Activated T-cell treated with anti-CD3 and anti-CD28 coated beads, Interleukin-2, amount 50 U/mL, for 24 hours (primary cell): ENCODE measurements at places on chromosomes 1 and 21.

- DNase-seq, result peak; percentile 61
These were observed 667 bp downstream of the TMEM50B start for GRCh38 chr21:33478935-33479678.

- no peak for DNase-seq
These were observed 67.4 kb upstream of the CNIH3 start for GRCh38 chr1:224548676-224549075.

GRCh38 chr1:10213186-10213705 is 2.9 kb downstream of the KIF1B start:
- no peak for DNase-seq

DNA sequence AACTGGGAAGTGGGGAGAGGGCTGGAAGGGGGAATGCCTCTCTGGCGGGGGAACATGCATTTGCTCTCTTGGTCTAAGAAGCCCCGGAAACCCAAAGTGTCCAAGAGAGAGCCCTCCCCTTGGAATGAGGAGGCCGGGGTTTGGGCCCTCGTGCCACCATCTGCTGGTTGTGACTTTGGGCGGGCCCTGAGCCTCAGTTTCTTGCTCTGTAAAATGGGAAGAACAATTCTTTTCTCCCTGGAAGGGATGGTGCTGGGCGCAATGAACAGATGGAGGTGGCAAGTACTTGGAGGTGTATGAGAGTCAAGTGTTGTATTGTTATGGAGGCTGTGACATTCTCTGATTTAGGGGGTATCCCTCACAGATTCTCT is 69.9 kb upstream of the TARDBP start:
- DNase-seq, result no peak

DNA sequence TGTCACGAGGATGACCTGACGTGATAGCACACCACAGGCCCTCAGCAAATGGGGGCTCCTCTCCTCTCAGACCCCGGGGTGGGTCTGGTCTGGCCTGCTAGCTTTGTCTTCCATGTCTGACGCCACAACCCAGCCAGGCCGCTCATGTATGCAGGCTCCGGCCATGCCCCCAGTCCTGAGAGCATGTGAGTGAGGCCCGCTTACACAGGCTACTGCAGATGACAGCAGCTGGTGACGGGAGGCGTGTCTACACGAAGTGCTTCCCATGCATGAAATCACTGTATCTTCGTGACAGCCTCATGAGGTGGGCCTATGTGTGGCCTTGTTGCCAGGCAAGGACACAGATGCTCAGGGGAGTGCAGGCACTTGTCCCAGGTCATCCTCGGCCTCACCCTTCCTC is 16.4 kb downstream of the WNT4 start:
- no peak for DNase-seq

DNA sequence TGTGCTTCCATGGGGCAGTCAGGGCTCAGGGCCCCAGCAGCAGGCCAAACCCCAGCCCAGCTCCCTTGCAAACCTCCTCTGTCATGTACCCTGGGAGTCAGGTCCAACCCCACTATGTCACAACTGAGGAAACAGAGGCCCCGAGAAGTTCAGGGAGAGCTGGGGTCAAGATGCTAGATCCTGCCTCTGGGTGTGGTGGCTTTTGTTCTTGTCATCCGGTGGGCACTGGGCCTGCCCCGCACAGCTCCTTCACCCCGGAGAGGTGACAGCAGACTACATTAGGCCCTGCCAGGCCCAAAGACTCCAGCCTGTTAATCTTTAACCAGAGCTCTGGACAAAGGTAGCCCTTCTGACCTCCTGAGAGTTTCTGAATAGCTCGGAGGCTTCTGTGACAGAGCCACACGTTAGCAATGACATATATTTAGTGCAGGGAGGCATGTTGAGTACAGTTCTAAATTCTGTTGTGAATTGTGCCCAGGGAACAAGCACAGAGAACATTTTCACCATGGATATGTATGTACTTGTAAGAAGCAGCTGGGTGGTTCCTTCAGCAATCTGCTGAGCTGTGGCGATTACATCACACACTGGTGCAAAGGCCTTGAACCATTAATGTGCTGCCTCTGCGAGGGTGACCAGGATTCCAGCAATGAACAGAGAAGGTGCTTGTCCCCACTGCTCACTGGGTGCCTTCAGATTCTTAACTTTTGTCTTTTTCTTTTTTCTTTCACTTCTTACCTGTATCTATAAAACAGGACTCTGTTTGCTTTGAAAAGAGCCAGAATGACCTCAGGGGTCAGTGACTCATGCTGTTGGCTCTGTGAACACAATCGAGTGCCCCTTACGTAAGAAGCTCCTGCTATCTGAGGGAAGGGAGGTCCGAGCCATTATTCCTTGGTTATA is 102.8 kb downstream of the RHOU start:
- DNase-seq, result no peak

DNA sequence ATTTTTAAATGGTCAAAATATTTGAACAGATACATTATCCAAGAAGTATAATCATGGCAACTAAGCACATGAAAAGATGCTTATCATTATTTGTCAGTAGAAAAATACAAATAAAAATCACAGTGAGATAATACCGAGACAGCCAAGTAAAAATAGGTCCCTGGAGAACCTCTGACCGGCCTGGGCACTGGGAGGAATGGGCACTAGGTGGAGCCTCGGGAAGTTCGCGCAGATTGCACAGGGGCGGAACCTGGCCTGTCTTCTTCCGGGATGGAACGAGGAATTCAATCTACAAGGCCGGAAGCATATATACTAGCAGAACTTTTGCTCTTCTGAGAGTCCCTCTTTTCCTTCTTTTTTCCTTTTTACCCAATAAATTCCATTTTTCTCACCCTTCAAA is 148.5 kb upstream of the CHRM3 start:
- no peak for DNase-seq

DNA sequence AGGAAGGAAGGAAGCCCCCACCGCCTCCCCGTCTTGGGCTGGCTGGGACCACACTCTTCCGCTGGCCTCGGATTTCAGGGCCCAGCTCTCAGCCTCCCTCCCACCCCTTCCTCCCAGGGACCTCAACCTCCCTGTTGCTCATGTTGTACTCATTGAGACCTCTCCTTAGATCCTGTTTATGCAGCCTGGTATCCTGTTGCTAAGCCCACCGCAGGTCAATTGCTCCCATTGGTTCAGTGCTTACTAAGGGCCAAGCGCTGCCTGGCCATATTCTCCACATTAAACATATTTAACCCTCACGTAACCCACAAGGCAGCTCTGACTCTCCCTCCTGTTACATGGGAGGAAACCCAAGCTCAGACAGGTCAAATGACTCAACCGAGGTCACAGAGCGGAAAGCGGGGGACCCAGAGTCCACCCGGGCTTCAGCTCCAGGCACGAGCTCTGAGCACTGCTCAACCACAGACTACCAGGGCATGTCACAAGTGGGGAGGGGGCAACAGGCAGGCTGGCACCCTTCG is 23.2 kb upstream of the H6PD start:
- no peak for DNase-seq

- DNase-seq, result no peak
These were observed 543.3 kb downstream of the DPYD start for GRCh38 chr1:97377432-97378034.

DNA sequence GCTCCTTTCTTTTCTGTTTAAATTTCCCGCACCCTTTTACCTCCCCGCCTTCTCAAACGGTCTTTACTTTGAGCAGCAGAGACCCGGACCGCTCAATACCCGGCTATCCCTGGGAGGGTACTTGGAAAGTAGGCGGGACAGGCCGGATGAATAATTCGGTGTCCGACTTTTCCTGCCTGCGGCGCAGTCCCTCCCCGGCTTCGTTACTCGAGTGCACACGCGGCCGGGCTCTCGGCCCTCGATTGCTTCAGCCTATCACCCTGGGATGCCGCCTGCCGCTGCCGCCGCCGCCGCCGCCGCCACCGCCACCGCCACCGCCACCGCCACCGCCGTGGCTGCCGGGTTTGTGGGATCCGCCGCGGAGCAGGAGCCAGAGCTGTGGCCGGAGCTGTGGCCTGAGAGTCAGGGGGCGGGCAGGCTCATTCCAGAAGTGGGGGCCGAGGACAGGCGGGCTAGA is 382 bp upstream of the RASAL2 start:
- DNase-seq, result peak; percentile 58

DNA sequence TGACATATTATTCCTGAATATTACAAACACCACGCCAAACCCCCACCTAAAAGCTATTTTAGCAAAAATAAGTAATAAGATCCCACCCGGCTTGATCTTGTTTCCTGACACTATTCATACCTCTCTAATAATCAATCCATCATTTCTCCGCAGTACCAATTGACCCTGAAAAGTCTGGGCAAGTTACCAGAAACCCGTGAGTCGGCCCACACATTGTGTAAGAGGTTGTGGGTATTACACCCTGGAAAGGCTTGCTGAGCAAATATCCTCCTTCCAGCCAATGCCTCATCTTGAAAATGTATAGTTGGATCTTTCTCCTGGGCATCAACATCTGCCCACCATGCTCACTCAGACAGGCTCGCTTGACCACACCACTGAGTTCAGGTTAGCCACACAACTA is 451.0 kb downstream of the TTLL7 start:
- no peak for DNase-seq

DNA sequence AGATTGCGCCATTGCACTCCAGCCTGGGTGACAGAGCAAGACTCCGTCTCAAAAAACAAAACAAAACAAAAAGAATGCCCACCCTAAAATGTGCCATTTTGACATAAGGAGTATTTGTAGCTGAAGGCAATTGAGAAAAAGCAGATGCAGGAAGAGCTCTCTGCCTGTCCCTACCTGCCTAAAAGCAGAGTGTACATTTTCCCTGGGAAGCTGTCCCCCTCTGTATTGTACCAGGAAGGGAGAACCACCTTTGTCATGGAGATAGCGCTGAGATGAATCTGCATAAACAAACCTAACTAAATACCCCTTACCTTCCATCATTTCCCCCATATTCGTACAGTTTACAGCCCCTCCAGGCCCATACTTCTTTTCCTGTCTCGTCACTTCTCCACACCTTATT is 94.4 kb upstream of the SLC45A1 start:
- DNase-seq, result no peak

DNA sequence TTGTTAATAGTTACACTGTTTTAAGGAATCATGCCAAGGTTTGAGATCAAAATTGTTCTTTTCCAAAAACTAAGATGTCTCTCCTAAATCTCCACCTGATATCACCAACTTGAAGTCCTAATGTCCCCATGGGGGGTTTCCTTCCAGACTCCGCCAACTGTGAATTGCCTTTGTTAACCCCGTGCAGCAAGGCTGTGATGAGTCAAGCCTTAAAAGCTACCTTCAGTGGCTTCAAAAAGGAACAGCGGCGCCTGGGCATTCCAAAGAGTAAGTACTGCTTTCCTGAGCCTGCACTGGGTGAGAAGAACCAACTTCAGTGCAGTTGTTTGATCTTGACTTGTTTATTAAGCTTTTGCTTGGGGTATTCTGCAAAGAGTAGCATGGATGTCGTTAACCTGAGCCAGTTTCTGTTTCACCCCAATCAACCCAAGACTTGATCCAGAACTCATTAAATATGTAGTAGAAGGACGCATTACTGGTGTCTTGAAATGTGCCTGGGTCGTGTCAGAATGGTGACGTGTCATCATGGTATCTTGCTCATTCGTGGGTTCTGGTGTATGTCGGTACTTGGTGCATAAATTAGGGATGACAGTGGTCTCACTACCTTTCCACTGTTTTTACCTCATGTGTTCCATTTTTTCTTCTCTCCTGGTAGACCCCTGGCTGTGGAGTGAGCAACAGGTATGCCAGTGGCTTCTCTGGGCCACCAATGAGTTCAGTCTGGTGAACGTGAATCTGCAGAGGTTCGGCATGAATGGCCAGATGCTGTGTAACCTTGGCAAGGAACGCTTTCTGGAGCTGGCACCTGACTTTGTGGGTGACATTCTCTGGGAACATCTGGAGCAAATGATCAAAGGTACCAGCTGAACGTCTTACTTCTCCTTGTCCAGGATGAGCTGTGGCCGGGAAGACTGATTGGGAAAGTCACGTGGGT is 8.7 kb downstream of the ETS2 start:
- DNase-seq, result no peak
